ENCODE measurements at places on chromosomes 12 and 14. TPM values are rescaled to one million over a fixed set of nuclear protein-coding genes. Genes with fewer than 3 reads are reported as not detected.
A peak's percentile ranks its signal among the peaks of the same experiment; 100 is the strongest.

FOXG1 gene
- polyA plus RNA-seq, result 0.01 TPM

DNA sequence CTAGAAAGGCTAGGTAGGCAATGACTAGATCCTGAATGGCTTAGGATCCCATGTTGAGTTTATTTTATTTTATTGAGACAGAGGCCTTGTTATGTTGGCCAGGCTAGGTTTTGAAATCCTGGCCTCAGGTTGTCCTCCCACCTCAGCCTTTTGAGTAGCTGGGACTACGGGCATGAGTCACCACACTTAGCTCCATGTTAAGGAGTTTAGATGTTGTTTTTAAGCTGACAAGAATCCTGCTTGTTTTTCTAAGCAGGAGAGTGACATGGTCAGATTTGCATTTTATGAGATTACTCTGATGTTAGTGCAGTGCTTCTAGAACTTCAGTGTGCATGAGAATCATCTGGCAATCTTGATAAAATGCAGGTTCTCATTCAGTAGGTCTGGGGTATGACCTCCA, 14.5 kb downstream of the CCDC198 start:
- H3K27me3 ChIP-seq, result no peaks in the 10 kb centered on the region
- no peaks in the 10 kb centered on the region for H3K4me1 ChIP-seq
- no peak for DNase-seq
- no peak overlapping the region for H3K4me3 ChIP-seq

GRCh38 chr12:4768341-4768740, 48.1 kb downstream of the GALNT8 start:
- no peak overlapping the region for H3K4me3 ChIP-seq
- H3K27me3 ChIP-seq, result no peaks in the 10 kb centered on the region
- no peaks in the 10 kb centered on the region for H3K4me1 ChIP-seq
- no peaks in the 10 kb centered on the region for H3K36me3 ChIP-seq

DNA sequence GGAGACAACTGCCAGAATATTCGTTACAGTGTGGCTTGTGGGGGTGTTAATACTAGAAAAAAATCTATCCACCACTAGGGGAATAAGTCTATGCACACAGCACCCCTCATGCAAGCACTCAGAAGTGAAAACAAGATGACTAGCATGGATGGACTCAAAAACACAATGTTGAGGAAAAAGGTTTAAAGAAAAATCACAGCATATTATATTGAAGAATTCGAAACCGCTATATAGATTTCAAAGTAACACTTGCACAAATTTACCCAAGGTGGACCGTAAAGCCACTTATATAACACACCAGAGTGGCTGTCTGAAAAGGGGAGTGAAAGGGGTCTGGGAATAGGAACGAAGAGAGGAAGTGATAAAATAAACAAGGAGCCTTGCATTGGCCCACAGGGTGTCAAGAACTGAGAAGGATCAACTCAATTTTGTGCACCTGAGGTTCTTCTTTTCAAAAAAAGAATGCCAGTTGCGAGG, 544 bp downstream of the ABCD4 start:
- peak overlapping the region; percentile 55 for H3K27ac ChIP-seq
- H3K27me3 ChIP-seq, result no peaks in the 10 kb centered on the region
- DNase-seq, result peak; percentile 62
- H3K4me1 ChIP-seq, result peaks cover 2% of the 10 kb centered on the region

GRCh38 chr12:29681370-29681769, 102.4 kb downstream of the TMTC1 start:
- H3K27me3 ChIP-seq, result no peaks in the 10 kb centered on the region
- DNase-seq, result no peak
- no peak overlapping the region for H3K27ac ChIP-seq
- H3K4me3 ChIP-seq, result no peak overlapping the region
- H3K4me1 ChIP-seq, result no peaks in the 10 kb centered on the region

P2RX2 gene
- not detected for polyA plus RNA-seq

DNA sequence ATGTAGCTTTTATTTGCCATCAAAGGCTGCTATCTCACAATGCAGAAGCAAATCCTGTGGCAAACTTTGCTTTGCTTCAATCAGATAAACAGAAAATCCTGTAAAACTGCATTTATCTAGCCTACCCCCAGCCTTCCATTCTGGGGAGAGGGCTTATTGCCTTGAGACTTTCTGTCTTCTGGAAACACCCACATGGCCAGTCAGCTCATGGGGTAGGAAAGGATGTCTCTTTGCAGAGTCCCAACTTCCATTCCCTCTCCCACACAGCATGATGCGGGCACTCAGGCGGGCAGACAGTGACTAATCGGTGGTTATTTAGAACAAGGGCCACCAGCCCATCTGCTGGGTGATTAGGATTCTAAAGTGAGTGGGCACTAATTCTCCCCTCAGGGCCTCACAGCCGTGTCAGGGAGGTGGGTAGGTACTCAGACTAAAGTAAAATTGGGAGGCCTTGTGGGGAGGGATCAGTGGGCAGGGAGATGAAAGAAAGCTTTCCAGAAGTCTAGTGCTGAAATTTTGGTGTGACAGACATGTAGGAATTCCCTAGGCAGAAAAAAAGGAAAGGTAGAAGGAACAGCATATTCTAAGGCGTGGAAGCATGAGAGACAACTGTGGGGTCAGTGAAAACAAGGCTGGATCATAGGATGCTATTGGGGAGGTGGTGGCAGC, 720.5 kb downstream of the VRK1 start:
- no peak overlapping the region for H3K27ac ChIP-seq
- H3K36me3 ChIP-seq, result no peaks in the 10 kb centered on the region
- DNase-seq, result no peak
- no peaks in the 10 kb centered on the region for H3K27me3 ChIP-seq
- no peak overlapping the region for H3K4me3 ChIP-seq
- no peaks in the 10 kb centered on the region for H3K4me1 ChIP-seq

CACNB3 gene
- polyA plus RNA-seq, result 40.6 TPM

- H3K27ac ChIP-seq, result no peak overlapping the region
- no peaks in the 10 kb centered on the region for H3K27me3 ChIP-seq
- no peak overlapping the region for H3K4me3 ChIP-seq
- H3K4me1 ChIP-seq, result no peaks in the 10 kb centered on the region
- H3K36me3 ChIP-seq, result no peaks in the 10 kb centered on the region
These were observed 74.2 kb downstream of the NOC4L start for GRCh38 chr12:132218527-132218875.

GRCh38 chr14:30620178-30620577, 1.9 kb upstream of the SCFD1 start:
- H3K27me3 ChIP-seq, result no peaks in the 10 kb centered on the region
- peak; percentile 71 for DNase-seq
- peaks cover 4% of the 10 kb centered on the region for H3K36me3 ChIP-seq
- no peak overlapping the region for H3K27ac ChIP-seq
- peaks cover 2% of the 10 kb centered on the region for H3K4me1 ChIP-seq
- no peak overlapping the region for H3K4me3 ChIP-seq

GEMIN2 gene
- 14.3 TPM for polyA plus RNA-seq

EML5 gene
- 0.43 TPM for polyA plus RNA-seq

GRCh38 chr14:80425686-80426085, 214.4 kb upstream of the DIO2 start:
- no peak overlapping the region for H3K4me3 ChIP-seq
- H3K27ac ChIP-seq, result peak overlapping the region; percentile 22
- peak; percentile 93 for DNase-seq
- no peaks in the 10 kb centered on the region for H3K36me3 ChIP-seq

- H3K4me1 ChIP-seq, result no peaks in the 10 kb centered on the region
- peaks cover 8% of the 10 kb centered on the region for H3K27me3 ChIP-seq
- no peak for DNase-seq
- no peak overlapping the region for H3K4me3 ChIP-seq
These were observed 19.9 kb downstream of the CCND2 start for GRCh38 chr12:4293299-4293965.

DNA sequence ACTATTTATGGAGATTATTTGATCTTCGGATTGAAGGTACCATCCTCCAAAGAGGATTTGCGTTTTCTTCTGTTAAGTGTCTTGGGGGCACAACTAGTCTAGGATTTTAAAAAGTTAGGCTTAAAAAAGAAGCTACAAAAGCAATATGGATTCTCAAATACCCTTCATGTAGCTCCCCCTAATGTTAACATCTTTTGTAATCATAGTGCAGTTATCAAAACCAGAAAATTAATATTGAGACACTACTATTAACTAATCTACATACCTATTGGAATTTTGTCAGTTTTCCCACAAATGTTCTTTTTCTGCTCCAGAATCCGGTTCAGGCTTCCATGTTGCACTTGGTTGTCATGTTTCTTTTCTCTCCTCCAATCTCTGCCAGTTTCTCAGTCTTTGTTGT, 62.5 kb downstream of the BICDL1 start:
- no peak for DNase-seq
- no peak overlapping the region for H3K4me3 ChIP-seq
- no peak overlapping the region for H3K27ac ChIP-seq
- H3K27me3 ChIP-seq, result no peaks in the 10 kb centered on the region
- H3K4me1 ChIP-seq, result no peaks in the 10 kb centered on the region

- H3K27ac ChIP-seq, result no peak overlapping the region
- H3K4me3 ChIP-seq, result no peak overlapping the region
- peaks cover 3% of the 10 kb centered on the region for H3K4me1 ChIP-seq
- no peaks in the 10 kb centered on the region for H3K27me3 ChIP-seq
- no peak for DNase-seq
These were observed 21.0 kb downstream of the EEA1 start for GRCh38 chr12:92908108-92908507.

- no peaks in the 10 kb centered on the region for H3K27me3 ChIP-seq
- H3K27ac ChIP-seq, result peak overlapping the region; percentile 82
- H3K4me1 ChIP-seq, result peaks cover 7% of the 10 kb centered on the region
- H3K4me3 ChIP-seq, result peak overlapping the region; percentile 72
- H3K36me3 ChIP-seq, result peaks cover 17% of the 10 kb centered on the region
- no peak for DNase-seq
These were observed 593 bp downstream of the PIP4P1 start for GRCh38 chr14:20460458-20461224.

LIN7A gene
- 6.9 TPM for polyA plus RNA-seq

DNA sequence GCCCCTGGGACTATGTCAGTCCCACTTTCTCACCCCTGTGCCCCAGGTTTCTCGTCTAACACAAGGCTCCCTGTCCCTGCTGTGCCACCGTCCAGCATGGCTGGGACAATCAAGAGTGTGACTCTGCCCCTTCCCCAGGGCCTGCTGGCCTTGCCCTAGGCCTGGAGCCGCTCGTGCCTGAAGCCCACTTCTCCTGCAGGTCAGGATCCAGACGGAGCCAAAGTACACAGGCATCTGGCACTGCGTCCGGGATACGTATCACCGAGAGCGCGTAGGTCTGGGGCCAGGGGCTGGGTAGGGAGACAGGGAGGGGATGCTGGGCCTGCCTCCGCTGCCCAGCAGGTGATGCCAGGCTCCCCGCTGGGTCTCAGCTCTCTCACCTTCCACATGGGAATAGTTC, 2.8 kb downstream of the SLC25A47 start:
- no peaks in the 10 kb centered on the region for H3K4me1 ChIP-seq
- no peak for DNase-seq
- no peak overlapping the region for H3K27ac ChIP-seq
- H3K36me3 ChIP-seq, result no peaks in the 10 kb centered on the region
- no peaks in the 10 kb centered on the region for H3K27me3 ChIP-seq

NOVA1 gene
- polyA plus RNA-seq, result 8.5 TPM

ENTPD5 gene
- 11.5 TPM for polyA plus RNA-seq

DNA sequence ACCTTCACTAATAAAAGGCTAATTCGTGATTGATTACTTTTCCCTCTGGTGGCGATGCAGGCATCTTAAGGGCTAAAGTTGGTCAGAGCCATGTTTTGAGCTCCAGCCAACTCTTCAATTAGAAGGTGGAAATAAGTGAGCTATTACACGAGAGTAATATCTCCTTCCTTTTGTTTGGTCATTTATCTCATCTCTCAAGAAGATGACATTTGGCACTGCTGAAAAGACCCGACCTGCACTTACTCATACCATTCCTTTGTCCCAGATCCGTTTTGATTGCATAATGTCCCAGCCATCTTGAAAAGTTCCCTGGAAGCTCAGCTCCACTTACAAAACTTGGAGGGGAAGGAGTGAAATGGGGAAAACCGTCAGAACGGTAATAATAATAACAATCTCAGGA, 316.2 kb downstream of the VRK1 start:
- H3K27ac ChIP-seq, result no peak overlapping the region
- no peaks in the 10 kb centered on the region for H3K4me1 ChIP-seq
- no peak overlapping the region for H3K4me3 ChIP-seq
- no peaks in the 10 kb centered on the region for H3K36me3 ChIP-seq
- no peaks in the 10 kb centered on the region for H3K27me3 ChIP-seq
- DNase-seq, result no peak

- DNase-seq, result no peak
- no peaks in the 10 kb centered on the region for H3K27me3 ChIP-seq
- no peaks in the 10 kb centered on the region for H3K4me1 ChIP-seq
- no peaks in the 10 kb centered on the region for H3K36me3 ChIP-seq
- no peak overlapping the region for H3K4me3 ChIP-seq
These were observed 1011.8 kb downstream of the TMEM121 start for GRCh38 chr14:106538201-106538600.
